ENCODE measurements at places on chromosomes 4 and X. TPM values are rescaled to one million over a fixed set of nuclear protein-coding genes. Genes with fewer than 3 reads are reported as not detected.

DNA sequence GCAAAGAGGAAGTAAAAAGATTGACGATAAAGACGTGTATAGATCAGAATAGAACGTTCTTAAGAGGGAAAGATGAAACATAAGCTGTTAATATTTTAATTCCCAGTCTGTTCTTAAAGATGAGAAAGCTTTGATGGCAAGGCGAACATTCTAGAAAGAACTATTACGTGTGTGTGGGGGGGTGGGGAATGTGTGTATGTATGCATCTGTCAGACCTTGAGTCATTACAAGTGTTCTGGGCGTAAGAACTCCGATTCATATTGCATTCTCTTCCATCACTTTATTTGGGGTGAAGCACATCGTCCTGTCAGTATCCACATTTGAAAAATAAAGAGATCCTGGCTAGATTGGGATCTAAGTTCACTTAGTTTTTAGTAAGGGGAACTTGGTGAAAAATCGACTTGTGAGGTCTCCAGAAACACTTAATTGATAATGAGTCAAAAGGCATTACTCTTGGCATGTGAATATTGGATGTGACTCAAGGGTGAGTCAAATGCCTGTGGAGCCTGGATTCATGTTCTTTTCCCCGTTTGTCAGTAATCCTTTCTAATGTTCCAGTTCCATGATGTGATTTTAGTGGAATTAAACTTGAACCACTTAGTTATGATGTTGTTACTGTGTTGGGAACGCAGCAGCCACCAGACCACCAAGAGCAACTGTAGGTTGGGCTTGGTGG is 3.1 kb downstream of the SMS start:
- no peaks in the 10 kb centered on the region for H3K27me3 ChIP-seq
- no peak for DNase-seq
- H3K4me1 ChIP-seq: no peaks in the 10 kb centered on the region
- no peak overlapping the region for H3K4me3 ChIP-seq

GRCh38 chrX:39931529-39932282 is 166.1 kb downstream of the BCOR start:
- DNase-seq: no peak
- H3K4me3 ChIP-seq: no peak overlapping the region
- H3K36me3 ChIP-seq: no peaks in the 10 kb centered on the region
- H3K4me1 ChIP-seq: no peaks in the 10 kb centered on the region

CSTF2 gene
- total RNA-seq: 13.5 TPM

VCX3A gene
- 18.1 TPM for total RNA-seq

GRCh38 chr4:144820728-144821085 is 174.8 kb downstream of the HHIP start:
- H3K27me3 ChIP-seq: no peaks in the 10 kb centered on the region
- DNase-seq: no peak
- H3K36me3 ChIP-seq: no peaks in the 10 kb centered on the region

DNA sequence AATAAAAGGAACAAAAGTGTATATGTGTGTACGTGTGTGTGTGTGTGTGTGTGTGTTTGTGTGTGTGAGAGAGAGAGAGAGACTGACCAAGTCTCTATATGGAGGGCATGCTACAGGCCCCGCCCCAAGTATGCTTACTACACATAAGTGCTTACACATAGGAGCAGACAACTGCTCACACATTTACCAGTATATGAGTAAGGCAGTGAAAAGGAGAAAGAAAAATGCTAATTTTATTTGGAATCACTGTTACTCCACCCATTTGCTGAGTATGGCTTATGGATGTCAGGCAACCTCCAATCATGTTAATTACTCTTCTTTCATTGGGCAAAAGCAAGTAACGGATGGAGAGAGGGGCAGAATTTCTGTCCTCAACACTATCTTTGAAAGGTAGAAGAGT is 107.6 kb upstream of the STK26 start:
- no peaks in the 10 kb centered on the region for H3K4me1 ChIP-seq
- H3K36me3 ChIP-seq: no peaks in the 10 kb centered on the region
- H3K27me3 ChIP-seq: no peaks in the 10 kb centered on the region
- no peak overlapping the region for H3K27ac ChIP-seq

SUV39H1 gene
- total RNA-seq: 9.1 TPM

DNA sequence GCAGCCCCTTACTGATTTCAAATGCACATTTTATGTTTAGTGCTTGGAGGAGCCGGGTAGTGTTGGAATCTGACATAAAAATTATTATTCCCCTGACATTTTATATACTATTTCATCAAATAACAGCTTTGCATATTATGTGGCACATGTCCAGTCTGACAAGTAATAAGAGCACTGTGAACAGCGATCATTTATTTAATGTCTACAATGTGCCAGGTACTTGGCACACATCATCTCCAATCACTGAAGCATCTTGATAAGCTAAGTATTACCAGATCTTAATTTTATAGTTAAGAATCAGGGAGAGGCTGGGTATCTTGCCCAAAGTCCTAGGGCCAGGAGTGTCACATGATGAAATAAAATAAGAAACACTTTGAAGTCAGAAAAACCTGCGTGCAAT is 197.2 kb downstream of the NR3C2 start:
- H3K27ac ChIP-seq: no peak overlapping the region
- no peaks in the 10 kb centered on the region for H3K27me3 ChIP-seq
- no peak overlapping the region for H3K4me3 ChIP-seq
- H3K36me3 ChIP-seq: no peaks in the 10 kb centered on the region

GRCh38 chr4:158538911-158539310 is 17.2 kb downstream of the RXFP1 start:
- DNase-seq: no peak
- no peaks in the 10 kb centered on the region for H3K4me1 ChIP-seq
- H3K4me3 ChIP-seq: no peak overlapping the region
- H3K27me3 ChIP-seq: no peaks in the 10 kb centered on the region
- H3K36me3 ChIP-seq: no peaks in the 10 kb centered on the region

DNA sequence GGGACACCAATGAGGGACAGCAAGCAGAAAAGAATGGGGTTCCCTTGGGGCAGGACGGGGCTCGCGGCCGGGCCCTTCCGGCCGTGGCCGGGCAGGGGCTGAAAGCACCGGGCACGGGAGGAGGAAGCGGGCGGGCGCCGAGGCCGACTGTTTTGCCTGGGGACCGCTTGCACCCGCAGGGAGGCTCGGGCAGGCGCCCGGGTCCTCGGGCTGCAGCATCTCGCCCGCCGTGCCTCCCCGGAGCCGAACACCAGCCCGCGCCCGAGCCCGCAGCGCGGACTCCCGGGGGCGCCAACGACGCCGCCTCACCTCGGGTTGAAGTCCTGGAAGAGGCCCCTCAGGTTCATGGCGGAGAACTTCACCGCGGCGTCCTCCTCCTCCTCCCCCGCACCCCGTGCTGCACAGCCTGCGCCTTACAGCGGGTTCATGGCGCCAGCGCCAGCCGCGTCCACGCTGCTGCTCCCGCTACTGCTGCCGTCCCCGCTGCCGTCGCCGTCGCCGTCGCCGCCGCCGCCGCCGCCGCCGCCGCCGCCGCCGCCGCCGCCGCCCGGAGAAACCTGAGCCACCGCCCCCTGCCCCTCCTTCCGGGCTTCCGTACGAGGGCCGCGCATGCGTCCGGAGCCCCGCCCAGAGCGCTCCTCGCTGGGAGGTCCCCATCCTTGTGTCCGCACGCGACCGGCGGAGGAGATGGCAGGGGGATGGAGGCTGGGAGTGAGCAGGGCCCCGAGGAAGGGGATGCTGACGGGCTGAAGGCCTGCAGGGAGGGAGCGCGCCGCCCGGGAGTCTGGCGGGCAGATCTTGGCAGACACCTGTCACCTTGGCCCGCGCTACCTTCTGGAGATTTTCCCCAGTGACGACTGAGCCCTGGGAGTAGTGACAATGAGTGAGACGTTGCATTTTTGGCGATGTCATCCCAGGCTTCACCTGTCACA is at the start of gene TMEM185A:
TMEM185A (minus strand) TSS at position 559 of the 932 bp plus-strand sequence; CDS start at position 347, 212 bp downstream.
- peak; percentile 45 for DNase-seq
- peak within 1 kb of the TSS; percentile 69 for H3K27ac ChIP-seq
- no peaks in the 10 kb centered on the region for H3K4me1 ChIP-seq

DNA sequence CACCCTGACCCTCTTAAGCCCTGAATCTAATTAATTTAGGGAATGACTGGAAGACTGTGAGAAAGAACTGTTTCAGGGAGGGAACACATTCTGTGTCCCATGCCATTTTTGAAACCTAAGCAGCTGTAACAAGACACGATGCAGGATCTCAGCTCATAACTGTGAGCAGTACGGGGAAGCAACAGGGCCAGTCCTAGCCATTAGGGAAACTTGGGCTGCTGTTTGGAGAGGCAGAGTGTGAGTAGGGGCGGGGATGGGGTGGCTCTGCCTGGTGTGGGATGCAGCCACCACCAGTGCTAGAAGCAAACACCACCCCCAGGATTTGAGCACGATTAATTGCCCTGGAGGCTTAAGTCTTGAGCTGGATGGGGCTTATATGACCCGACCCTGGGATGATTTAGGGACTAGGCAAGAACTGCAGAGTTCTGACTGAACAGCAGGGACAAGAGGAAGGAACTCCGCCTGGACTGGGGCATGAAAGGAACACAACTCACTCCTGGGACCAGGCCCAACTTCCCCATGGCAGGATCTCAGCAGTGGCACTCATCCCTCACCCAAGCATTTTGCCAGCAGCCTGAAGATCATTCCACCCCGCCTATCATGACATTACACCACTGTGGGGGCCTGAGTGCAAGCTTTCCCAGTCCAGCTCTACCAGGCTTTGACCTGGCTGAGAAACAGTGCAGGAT is 43.1 kb downstream of the ATRX start:
- no peak overlapping the region for H3K4me3 ChIP-seq
- DNase-seq: peak; percentile 3
- no peaks in the 10 kb centered on the region for H3K27me3 ChIP-seq
- no peaks in the 10 kb centered on the region for H3K36me3 ChIP-seq

DNA sequence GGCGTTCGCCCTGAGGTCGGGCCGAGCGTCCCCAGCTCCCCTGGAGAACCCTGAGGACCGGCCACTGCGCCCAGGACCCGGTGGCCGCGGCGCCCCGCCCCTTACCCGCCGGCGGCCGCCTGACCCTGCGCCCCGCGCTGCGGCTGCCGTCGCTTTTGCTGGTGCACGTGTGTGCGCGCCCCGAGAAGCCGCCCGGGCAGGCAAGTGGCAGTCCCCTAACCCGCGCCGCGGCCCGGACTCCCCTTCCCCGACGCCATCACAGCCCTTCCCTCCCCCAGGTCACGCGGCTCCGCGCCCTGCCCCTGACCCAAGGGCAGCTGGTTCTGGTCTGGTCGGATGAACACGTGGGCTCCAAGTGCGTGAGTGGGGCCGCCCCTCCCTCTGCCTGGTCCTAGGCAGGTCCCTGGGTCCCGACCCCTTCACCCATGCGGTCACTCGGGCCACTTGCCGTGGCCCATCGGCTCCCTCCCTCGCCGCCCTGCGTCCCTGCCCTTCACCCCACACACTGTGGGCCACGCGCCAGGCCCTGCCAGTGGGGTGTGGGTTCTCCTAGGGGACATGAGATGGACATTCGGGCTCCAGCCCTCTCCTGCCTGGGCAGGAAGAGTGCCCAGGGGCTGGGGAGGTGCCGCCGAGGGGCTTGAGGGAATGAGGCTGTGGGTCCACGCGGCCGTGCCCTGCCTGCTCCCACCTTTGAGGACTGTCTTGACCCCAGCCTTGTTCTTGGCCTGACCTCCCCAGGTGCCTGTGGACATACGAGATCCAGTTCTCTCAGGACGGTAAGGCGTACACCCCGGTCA is 8.0 kb upstream of the FGFRL1 start:
- no peak overlapping the region for H3K4me3 ChIP-seq
- H3K27me3 ChIP-seq: peaks cover 40% of the 10 kb centered on the region
- peaks cover 11% of the 10 kb centered on the region for H3K4me1 ChIP-seq
- H3K36me3 ChIP-seq: no peaks in the 10 kb centered on the region
- no peak overlapping the region for H3K27ac ChIP-seq
